NCI-H1105 treated with DMSO at 0.1 percent for 48 hours (cell line): ENCODE measurements at places on chromosomes 11 and 22.

- DNase-seq: peak; percentile 82
These were observed 828 bp upstream of the RAB1B start for GRCh38 chr11:66267379-66268243.

DNA sequence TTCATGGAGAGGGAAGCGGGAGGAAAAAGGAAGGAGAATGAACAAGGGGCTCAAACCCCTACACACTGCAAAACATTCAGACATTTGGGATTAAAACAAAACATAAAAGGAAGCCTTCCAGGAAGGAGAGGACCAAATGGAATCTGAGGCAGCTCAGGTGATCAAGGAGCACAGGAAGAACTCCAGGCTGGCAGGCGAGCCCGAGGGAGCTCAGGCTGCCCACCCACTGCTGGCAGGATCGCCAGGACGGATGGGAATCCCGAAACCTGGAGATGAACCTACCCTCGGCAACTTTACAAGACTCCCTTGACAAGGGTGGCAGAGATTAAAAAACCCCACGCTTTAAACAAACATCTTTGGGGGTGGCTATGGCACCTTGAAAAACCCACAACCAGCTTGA, 5.0 kb upstream of the PYGM start:
- DNase-seq: no peak

DNA sequence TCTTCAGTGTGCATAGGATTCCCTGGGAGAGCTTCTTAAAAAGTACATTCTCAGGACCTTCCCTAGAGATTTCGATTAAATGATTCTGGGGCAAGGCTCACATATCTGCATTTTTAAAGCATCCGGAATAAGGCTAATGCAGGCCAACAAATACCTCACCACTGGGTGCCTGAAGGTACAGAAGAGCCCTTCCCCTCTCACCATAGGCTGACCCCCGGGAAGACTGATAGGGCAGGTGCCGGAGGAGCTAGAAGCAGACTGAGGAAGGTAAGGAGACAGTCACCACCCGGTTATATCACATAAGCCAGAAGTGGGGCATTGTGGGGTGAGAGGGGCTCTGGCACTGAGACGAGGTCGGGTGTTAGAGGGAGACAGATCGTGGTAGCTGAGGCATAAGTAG, 1059.3 kb downstream of the NTM start:
- DNase-seq: no peak

DNA sequence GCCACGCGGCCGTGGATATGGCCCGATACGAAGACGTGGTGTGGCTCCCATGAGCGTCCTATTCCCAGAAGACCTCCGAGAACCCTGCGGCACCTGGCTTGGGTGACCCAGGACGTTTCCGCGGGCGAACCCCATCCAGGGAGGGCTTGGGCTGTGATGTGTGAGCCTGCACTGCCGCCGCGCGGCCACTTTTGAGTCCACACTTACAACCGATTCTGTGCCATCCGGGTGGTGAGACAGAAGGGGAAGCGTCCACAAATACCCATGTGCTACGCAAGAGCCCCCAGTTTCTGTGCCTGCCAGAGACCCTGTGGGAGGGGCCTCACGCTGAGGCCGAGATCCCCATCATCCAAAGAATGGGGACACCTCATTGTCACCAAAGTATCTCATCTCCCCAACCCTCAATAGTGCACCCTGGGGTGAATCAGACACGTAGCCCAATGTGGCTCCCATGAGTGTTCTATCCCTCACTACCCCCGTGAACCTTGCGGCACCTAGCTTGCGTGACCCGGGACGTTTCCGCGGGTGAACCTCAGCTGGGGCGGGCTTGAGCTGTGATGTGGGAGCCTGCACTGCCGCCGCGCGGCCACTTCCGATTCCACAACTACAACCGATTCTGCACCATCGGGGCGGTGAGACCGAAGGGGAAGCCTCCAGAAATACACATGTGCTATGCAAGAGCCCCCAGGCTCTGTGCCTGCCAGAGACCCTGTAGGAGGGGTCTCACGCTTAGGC, 4.6 kb upstream of the H19 start:
- no peak for DNase-seq

- no peak for DNase-seq
These were observed 556.3 kb upstream of the ANO3 start for GRCh38 chr11:25775603-25776002.

GRCh38 chr11:68584097-68584496, 100.2 kb upstream of the GAL start:
- peak; percentile 7 for DNase-seq

GRCh38 chr11:112523477-112523876, 262.8 kb upstream of the PLET1 start:
- no peak for DNase-seq

DNA sequence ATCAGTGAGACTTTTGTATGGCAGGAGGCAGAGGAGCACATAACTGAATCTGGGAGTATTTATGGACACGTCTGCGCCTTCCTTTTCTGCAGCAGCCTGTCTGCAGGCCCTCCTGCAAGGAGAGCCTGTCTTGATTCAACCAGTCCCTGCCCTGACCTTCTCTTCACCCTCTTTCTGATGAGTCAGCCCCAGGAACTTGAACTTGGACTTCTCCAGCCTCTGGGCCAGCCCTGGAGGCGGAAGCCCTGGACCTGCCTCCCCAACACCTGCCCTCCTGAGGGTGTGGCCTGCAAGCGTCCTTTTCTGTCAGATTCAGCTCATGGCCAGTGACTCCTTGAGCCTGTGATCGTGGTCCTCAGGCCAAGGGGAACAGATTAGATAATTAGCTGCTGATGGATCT, 20.0 kb downstream of the DAGLA start:
- DNase-seq: no peak

DNA sequence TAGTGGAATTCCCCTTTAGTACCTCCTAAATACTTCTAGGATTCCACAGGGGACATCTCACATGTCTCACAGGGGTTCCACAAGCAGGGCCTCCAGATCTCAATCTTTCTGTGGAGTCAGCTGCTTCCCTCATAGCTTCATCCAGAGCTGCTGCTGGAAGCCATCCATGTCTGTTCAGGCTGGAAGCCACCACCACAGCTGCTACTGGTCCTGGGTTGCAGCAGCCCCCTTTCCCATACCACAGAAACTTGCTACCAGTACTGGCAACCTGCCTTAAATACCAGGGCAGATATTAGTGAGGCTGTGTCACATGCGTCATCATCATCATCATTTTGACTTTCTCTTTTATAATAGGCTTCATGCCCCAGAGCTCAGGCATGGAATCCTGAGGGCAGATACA, 242.7 kb upstream of the NCAM1 start:
- DNase-seq: no peak

DNA sequence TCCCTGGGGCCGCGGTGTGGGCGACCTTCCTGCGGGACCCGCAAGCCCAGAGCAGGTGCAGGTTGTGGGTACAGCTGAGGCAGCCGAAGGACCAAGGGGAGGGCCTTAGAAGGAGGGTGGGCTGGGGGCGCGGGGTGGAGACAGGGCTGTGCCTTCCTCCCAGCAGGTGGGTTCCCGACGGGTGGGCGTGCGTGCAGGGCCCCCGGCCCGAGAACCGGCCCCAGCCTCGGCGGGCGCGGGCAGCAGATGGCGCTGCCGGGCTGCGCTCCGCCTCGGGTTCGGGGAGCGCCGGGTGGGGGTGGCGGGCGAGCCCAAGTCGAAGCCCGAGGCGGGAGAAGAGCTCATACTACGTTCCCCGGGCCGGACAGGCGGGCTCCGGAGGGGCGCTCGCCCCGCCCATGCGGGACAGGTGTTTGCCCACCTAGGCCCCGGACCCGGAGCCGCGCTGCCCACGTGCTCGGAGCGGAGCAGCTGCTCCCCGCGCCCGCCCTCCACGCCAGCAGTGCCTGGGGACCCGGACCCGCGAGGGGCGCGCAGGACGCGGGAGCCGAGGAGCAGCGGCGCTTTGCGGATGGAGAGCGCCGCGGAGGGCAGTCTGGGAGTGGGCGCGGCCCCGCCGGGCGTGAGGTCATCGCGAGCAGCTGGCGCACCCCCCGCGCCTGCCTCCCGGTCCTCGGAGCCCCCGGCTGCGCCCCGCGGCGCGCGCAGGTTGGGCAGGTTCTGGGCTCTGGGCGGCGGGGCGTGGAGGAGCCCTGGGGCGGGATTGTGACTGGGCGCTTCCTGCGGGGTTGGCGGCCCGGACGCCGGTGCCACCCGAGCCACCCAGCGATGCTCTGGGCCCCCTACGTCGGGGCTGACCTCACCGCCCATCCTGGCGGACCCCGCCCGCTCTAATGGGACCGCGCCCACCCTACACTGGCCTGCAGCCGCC, 25.3 kb downstream of the DUSP8 start:
- peak; percentile 58 for DNase-seq

DNA sequence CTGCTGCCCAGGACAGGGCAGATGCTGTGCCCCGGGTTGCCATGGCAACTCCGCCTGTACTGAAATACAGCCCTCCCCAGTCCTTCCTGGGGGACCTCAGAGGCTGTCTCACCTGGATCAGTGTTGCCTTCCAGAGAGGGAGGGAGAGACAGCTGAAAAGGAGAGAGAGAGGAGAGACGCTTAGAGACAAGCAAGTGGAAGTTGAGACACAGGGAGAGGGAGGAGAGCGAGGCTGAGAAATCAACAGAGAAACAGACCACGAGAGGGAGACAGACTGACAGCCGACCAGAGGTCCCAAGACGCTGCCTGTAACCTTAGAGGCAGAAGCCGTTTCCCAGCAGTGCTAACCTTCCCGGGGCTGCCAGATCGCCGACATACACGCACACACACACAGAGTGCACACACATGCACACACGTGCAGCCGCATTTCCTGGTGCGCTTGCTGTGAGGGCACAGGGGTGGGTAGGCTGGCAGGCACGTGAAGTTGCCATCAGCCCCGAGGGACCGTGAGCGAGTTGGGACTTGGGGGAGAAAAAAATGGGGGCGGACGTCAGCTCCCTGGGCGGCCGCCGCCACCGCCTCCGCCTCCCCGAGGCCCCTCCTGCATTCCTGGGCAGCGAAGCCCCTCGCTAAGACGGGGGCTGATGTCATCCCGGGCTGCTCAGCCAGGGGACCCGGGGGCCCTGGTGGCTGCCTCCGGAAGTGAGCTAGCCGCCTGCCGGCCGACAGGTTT, 88.6 kb upstream of the CRYBB3 start:
- DNase-seq: peak; percentile 89

GRCh38 chr22:46229701-46230100, 20.4 kb downstream of the CDPF1 start:
- DNase-seq: no peak

DNA sequence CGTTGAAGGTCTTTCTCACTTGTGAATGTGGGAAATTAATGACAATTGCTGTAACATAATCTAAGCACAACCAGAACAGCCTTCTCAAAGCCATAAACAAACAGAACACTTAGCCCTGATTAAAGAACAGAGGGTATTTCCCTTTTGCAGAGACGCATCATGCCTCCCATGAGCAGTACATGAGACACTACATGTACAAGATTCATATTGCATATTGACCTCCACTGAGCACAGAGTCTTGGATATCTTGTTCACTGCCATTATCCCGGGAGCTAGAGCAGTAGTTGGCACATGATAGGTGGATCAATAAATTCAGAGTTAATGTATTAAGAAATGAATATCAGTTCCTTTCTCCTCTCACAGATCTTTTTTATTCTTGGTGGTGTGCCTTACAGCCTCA, 1194.3 kb upstream of the TENM4 start:
- no peak for DNase-seq

DNA sequence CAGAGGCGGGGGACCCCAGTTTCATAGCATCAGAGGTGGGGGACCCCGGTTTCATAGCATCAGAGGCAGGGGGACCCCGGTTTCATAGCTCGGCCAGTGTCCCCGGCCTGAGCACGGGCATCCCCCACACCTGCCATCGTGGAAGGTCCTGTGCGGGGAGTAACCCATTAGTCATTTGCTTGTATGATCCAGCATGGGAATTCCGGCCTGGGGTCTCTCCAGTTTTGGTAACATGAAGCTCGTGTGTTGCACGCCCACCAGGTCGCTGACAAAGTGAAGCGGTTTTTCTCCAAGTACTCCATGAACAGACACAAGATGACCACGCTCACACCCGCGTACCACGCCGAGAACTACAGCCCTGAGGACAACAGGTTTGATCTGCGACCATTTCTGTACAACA, 29.0 kb upstream of the KRTAP5-7 start:
- DNase-seq: no peak

GRCh38 chr11:128595221-128595620, 7.9 kb upstream of the ETS1 start:
- no peak for DNase-seq

DNA sequence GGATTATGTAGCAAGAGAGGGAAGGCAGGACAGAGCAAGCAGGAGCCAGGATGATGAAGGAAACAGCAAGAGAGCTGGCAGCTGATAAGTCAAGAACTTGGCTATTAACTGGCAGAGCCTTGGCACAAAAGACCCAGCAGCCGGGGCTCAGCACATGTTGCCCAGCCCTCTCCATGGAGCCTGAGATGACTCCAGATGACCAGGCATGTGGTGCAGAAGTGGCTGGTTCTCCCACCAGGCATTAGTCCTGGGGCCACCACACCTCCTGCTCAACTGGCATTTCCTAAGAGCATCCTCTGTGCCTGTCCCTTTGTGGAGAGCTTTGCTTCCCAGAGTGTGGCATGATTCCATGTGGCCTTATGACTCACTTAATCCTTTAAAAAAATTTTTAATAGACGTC, 522.6 kb downstream of the MN1 start:
- no peak for DNase-seq

DNA sequence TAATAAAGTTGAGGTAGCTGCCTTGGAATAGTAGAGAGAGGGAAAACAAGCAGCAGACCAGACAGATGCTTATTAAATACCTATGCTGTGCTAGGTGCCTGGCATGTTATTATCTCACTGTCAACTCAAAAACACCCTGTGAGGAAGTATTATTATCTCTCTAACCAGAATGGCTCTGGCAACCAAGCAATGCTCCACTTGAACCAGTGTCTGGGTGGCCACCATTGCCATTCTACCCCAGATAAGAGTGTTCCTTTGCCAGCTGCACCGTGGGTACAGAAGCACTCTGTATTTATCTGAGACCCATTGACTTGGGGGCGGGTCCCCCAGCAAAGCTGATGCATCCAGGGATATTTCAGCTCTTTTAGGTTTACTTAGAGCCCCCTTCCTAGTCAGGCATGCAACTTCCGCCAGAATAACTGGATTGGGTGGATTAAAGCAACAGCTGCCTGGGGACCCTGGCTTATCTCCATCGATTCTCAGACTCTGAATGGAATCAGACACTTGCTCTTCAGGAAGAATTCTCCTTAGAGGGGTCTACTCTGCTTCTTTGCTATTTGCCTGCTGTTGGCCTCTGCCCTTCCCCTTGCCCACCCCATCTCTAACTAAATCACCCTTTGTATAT, 49.1 kb downstream of the RCN1 start:
- DNase-seq: no peak

DNA sequence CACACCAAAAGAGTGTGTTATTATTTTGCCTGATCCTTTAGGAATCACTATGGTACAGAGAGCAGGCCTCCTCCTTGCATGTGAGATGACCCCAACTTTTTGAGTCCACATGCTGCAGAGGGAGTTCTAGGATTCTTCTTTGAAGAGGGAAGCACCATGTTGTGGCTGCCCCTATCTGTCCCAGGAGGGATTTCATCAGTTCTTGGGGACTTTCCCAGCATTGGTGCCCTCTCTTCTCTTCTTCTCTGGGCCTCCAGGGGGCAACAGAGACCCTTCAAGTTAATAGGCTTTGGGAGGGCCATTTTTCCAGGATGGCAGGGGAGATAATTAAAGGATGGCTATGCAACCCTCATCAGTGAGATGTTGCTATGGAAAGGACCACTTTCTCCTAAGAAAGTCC, 3.6 kb downstream of the MMP1 start:
- DNase-seq: no peak
